ENCODE measurements at places on chromosomes 16 and 17. TPM values are rescaled to one million over a fixed set of nuclear protein-coding genes. Genes with fewer than 3 reads are reported as not detected.
A peak's percentile ranks its signal among the peaks of the same experiment; 100 is the strongest.

The METRNL gene
- polyA plus RNA-seq: 75.5 TPM

The EVPL gene
- 0.23 TPM for polyA plus RNA-seq

The NME3 gene
- polyA plus RNA-seq: 77.2 TPM

The CPSF4L gene
- 0.10 TPM for polyA plus RNA-seq

The ARSG gene
- 0.60 TPM for polyA plus RNA-seq

The KREMEN2 gene
- polyA plus RNA-seq: 0.77 TPM

The KCNJ16 gene
- not detected for polyA plus RNA-seq

The AHSP gene
- not detected for polyA plus RNA-seq

The KRTAP4-4 gene
- not detected for polyA plus RNA-seq

The ABCA6 gene
- 0.23 TPM for polyA plus RNA-seq

DNA sequence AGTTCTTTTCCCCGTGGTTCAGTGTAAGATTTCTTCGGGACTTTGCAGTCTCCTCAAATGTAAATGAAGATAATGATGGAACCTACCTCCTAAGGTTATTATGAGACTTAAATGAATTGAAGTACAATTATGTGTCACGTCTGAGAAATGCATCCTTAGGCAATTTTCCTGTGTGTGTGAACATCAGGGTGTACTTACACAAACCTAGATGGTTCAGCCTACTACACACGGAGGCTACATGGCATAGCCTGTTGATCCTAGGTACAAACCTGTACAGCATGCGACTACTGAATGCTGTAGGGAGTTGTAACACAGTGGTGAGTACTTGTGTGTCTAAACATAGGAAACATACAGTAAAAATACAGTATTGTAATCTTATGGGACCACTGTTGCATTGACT lies 1.1 kb upstream of the FAM20A start:
- no peaks in the 10 kb centered on the region for H3K36me3 ChIP-seq
- DNase-seq: no peak

DNA sequence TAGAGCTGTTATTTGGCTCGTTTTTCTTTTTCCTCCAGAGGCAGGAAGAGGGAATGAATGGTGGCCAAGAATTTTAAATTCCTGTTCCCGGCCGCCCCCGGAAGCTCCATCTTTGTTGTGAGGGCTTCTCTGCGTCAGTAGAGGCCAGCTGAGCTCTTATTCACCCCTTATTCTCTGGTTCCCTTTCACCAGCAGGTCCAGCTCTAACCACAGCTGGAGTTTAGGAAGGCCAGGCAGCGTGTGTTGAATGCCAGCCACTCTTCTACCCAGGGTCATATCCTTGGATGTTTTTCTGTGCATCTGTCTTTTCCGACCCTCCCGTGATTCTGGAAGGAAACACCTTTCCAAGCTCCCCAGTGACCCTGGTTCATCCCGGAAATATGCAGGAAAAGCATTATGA lies 570.5 kb downstream of the WWOX start:
- no peaks in the 10 kb centered on the region for H3K4me1 ChIP-seq
- H3K4me3 ChIP-seq: no peak overlapping the region

- H3K4me1 ChIP-seq: peaks cover 12% of the 10 kb centered on the region
- DNase-seq: no peak
- H3K27ac ChIP-seq: no peak overlapping the region
- H3K4me3 ChIP-seq: no peak overlapping the region
Measured at GRCh38 chr16:8512941-8513624, 77.2 kb downstream of the TMEM114 start.

- H3K27ac ChIP-seq: peak overlapping the region; percentile 35
- H3K36me3 ChIP-seq: no peaks in the 10 kb centered on the region
- no peak overlapping the region for H3K4me3 ChIP-seq
- H3K27me3 ChIP-seq: no peaks in the 10 kb centered on the region
- peaks cover 7% of the 10 kb centered on the region for H3K4me1 ChIP-seq
Measured at GRCh38 chr17:62778990-62779681, 29.0 kb downstream of the MARCHF10 start.

- no peaks in the 10 kb centered on the region for H3K4me1 ChIP-seq
- no peaks in the 10 kb centered on the region for H3K27me3 ChIP-seq
- H3K27ac ChIP-seq: no peak overlapping the region
- no peak for DNase-seq
- H3K36me3 ChIP-seq: no peaks in the 10 kb centered on the region
Measured at GRCh38 chr17:10268005-10268404, 69.6 kb upstream of the GAS7 start.

GRCh38 chr17:45393411-45393810 lies 39.3 kb downstream of the ARHGAP27 start:
- peaks cover 8% of the 10 kb centered on the region for H3K4me1 ChIP-seq
- no peak overlapping the region for H3K27ac ChIP-seq
- no peak overlapping the region for H3K4me3 ChIP-seq

GRCh38 chr17:81189670-81190530 lies 23.9 kb upstream of the AATK start:
- DNase-seq: peak; percentile 74
- no peaks in the 10 kb centered on the region for H3K36me3 ChIP-seq
- H3K27ac ChIP-seq: no peak overlapping the region
- H3K27me3 ChIP-seq: no peaks in the 10 kb centered on the region
- no peak overlapping the region for H3K4me3 ChIP-seq
- no peaks in the 10 kb centered on the region for H3K4me1 ChIP-seq

DNA sequence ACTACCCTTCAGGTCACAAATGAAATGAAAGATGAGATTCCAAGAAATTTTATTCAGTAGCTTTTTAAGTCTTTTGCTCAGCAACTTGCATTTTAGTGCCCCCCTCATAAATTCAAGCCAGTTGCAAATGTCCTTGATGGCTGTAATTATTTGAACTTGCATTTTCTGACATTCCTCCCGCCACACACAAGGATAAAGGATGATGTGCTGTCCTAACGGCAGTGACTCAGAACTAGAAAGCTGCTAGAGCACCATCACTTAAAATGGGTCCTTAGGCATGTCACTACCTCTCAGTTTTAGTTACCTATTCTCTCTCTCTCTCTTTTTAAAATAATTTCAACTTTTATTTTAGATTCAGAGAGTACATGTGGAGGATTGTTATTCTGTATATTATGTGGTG lies 306.7 kb downstream of the CNTNAP4 start:
- no peaks in the 10 kb centered on the region for H3K27me3 ChIP-seq
- H3K36me3 ChIP-seq: no peaks in the 10 kb centered on the region
- H3K27ac ChIP-seq: no peak overlapping the region
- no peak overlapping the region for H3K4me3 ChIP-seq

- H3K27ac ChIP-seq: no peak overlapping the region
- H3K4me3 ChIP-seq: no peak overlapping the region
- peaks cover 47% of the 10 kb centered on the region for H3K36me3 ChIP-seq
- no peak for DNase-seq
- H3K27me3 ChIP-seq: no peaks in the 10 kb centered on the region
- H3K4me1 ChIP-seq: no peaks in the 10 kb centered on the region
Measured at GRCh38 chr17:56943505-56944125, 17.2 kb downstream of the COIL start.

DNA sequence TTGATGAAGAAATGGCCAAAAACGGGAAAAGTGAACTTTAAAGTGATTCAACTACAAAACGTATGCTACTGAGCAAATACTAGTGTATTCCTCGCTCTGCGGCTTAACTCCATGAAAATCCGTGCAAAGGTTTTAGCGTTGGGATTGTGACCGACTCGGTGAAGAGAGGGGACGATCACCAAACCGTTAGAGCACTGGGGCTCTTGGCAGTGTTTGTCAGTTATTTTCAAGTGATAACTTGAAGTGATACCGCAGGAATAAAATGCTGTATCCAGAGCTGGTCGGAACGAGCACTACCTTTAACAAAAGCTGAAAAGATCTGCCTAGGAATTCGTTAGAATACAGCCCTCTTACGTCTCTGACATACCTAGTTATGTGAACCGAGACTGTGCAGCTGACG lies 773 bp upstream of the PPM1D start:
- no peaks in the 10 kb centered on the region for H3K36me3 ChIP-seq
- H3K27ac ChIP-seq: peak overlapping the region; percentile 94
- peak overlapping the region; percentile 97 for H3K4me3 ChIP-seq
- H3K4me1 ChIP-seq: peaks cover 3% of the 10 kb centered on the region
- peak; percentile 39 for DNase-seq

- H3K4me1 ChIP-seq: peaks cover 15% of the 10 kb centered on the region
- no peaks in the 10 kb centered on the region for H3K36me3 ChIP-seq
- no peak overlapping the region for H3K27ac ChIP-seq
- no peaks in the 10 kb centered on the region for H3K27me3 ChIP-seq
- DNase-seq: no peak
Measured at GRCh38 chr17:33977729-33978514, 277.2 kb upstream of the CCL2 start.

GRCh38 chr16:67534431-67534830 lies 5.8 kb downstream of the RIPOR1 start:
- no peak overlapping the region for H3K4me3 ChIP-seq
- DNase-seq: peak; percentile 21
- peaks cover under 1% of the 10 kb centered on the region for H3K36me3 ChIP-seq
- H3K4me1 ChIP-seq: peaks cover 18% of the 10 kb centered on the region
- H3K27ac ChIP-seq: no peak overlapping the region

DNA sequence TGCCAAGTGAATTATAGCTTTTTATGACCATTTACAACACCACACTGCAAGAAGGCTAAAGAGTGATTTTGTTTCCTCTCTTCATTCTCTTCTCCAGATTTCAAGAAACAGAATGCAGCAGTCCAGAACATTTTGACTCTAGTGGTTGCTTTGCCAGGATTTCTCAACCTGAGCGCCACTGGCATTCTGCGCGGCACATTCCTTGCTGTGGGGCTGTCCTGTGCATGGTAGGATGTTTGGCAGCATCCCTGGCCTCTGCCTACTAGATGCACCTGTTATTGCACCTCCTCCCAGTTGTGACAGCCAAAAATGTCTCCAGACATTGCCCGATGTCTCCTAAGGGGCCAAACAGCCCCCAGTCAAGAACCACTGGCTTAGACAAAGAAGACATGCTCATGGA lies 25.7 kb upstream of the SLC39A11 start:
- DNase-seq: no peak
- no peaks in the 10 kb centered on the region for H3K4me1 ChIP-seq
- H3K27ac ChIP-seq: no peak overlapping the region
- no peak overlapping the region for H3K4me3 ChIP-seq
- H3K36me3 ChIP-seq: no peaks in the 10 kb centered on the region
- no peaks in the 10 kb centered on the region for H3K27me3 ChIP-seq

DNA sequence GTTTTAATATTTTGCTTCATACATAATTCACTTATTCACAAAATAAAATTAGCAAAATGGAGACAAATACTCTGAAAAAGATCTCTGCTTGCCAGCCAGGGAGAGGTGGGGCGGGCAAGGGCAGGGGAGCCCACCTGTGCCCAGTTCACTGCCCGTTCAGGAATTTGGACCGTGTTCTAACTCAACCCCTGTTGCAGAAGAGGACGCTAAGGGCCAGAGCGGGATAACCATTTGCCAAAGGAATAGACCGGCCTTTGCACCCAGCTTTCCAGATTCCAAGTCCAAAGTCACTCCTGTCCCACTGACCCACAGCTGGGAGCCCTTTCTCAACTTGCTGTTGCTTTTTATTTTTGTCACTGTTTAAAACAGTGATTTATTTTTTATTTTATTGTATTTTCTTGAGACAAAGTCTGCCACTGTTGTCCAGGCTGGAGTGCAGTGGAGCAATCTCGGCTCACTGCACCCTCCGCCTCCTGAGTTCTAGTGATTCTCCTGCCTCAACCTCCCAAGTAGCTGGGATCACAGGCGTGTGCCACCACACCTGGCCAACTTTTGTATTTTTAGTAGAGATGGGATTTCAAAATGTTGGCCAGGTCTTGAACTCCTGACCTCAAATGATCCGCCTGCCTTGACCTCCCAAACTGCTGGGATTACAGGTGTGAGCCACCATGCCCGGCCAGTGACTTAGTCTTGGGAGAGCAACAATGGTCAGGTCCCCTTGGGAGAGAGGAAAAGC lies 2.7 kb upstream of the PIEZO1 start:
- no peaks in the 10 kb centered on the region for H3K36me3 ChIP-seq
- DNase-seq: no peak
- H3K27me3 ChIP-seq: no peaks in the 10 kb centered on the region
- H3K27ac ChIP-seq: no peak overlapping the region

- H3K4me3 ChIP-seq: no peak overlapping the region
- no peak for DNase-seq
- no peak overlapping the region for H3K27ac ChIP-seq
- no peaks in the 10 kb centered on the region for H3K27me3 ChIP-seq
- H3K36me3 ChIP-seq: peaks cover 27% of the 10 kb centered on the region
Measured at GRCh38 chr17:40022961-40023541, 7.8 kb downstream of the CSF3 start.

- H3K36me3 ChIP-seq: no peaks in the 10 kb centered on the region
- peak overlapping the region; percentile 15 for H3K27ac ChIP-seq
- H3K4me1 ChIP-seq: no peaks in the 10 kb centered on the region
- H3K4me3 ChIP-seq: no peak overlapping the region
- peak; percentile 36 for DNase-seq
Measured at GRCh38 chr16:17453364-17454038, 17.3 kb downstream of the XYLT1 start.

- H3K36me3 ChIP-seq: no peaks in the 10 kb centered on the region
- no peak overlapping the region for H3K27ac ChIP-seq
- DNase-seq: peak; percentile 37
- H3K27me3 ChIP-seq: no peaks in the 10 kb centered on the region
- peaks cover 12% of the 10 kb centered on the region for H3K4me1 ChIP-seq
Measured at GRCh38 chr17:60157487-60158040, 7.8 kb downstream of the CA4 start.

DNA sequence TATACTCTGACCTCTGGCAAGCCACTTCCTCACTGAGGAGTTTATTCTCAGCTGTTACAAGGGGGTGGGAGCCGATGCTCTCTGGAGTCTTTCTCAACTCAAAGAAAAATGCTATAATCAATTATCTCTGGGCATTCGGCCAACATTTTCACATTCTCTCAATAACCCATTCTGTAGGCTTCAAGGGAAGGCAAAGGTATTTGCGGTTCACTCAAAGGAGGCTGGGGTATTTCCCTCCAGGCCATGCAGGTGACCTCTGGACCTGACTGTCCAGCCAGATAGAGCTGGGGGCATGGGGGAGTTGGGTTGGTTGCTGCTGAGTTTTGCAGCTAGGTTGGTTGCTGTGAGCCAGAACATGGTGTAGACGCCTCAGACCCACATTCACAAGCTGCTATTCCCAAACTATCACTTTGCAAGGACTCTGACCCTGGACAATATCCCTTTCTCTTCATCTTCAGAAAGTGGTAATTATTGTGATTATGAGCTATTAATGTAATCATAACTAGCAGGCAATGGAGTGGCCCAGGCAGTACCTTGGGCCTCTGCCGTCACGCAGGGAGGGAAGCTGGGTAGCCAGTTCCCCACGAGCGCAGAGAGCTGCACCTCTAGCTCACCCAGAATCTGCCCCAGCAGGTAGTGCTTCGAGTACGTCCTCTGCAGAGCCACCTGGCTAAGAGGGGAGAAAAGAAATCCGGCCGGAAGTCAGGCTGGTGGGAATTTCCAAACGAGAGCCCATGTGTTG lies 42.1 kb downstream of the AIPL1 start:
- no peak for DNase-seq
- H3K4me1 ChIP-seq: no peaks in the 10 kb centered on the region
- H3K27me3 ChIP-seq: peaks cover 49% of the 10 kb centered on the region
- no peak overlapping the region for H3K27ac ChIP-seq
- no peak overlapping the region for H3K4me3 ChIP-seq
- H3K36me3 ChIP-seq: no peaks in the 10 kb centered on the region

All from SK-N-SH (cell line).